ENCODE measurements at places on chromosomes 13 and 19.

GRCh38 chr13:110390567-110390966 lies 83.5 kb downstream of the COL4A2 start:
- DNase-seq, result no peak

- no peak for DNase-seq
These were observed 93.2 kb downstream of the FRY start for GRCh38 chr13:32124743-32125142.

GRCh38 chr13:61275736-61276135 lies 139.9 kb downstream of the PCDH20 start:
- DNase-seq, result no peak

DNA sequence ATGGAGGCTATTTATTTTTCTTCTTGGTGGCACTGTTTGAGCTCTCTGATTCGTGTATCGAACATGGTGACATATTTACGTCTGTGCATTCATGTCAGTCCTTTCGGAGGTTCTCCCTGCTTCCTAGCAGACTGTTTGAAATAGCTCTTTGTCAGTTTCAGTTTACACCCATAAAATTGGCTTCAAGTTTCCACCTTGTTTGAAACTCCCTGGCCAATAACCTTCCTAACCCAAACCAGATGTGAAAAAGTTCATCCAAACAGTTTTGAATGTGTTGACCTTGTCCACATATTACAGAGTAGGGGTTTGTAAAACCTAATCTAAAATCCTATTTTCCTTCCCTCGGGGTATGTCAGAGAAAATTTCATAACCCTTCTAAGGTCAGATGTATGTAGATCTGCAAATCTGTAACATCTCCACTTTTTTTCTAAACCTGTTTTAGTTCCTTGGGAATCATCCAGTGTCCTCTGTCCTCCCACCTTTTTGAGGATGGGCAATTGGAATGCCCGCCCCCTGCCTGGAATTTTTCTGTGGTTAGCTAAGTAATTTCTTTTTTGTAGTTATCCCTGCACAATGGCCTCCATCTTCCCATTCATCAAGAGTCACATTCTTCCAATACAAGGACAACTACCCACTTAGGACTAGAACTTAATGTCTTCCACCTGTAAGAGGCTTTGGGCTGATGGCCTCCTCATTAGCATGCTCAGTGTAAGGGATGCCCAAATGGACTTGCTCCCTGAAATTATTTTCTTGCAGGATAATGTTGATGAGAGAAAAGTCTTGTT lies 499.8 kb downstream of the GPC6 start:
- DNase-seq, result no peak

GRCh38 chr19:17289489-17289888 lies 7.8 kb downstream of the ANKLE1 start:
- no peak for DNase-seq

DNA sequence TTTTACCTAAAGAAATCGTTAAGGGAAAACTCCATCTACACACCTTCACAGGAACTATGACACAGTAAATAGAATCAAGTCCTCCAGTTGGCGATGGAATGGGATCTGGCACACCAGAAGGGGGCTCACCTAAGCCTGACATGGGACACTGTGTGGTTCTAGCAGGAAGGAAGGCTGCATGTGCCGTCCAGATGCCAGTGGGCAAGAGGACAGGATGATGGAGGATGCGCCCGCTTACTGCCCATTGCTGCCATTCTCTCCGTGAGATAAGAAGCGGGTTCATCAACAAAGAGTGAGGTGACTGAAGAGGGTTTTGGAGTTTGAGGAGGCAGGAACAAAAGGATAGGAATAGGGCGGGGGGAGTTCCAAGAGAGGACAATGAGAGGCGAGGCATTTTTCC lies 2.9 kb upstream of the CYP2F1 start:
- no peak for DNase-seq

DNA sequence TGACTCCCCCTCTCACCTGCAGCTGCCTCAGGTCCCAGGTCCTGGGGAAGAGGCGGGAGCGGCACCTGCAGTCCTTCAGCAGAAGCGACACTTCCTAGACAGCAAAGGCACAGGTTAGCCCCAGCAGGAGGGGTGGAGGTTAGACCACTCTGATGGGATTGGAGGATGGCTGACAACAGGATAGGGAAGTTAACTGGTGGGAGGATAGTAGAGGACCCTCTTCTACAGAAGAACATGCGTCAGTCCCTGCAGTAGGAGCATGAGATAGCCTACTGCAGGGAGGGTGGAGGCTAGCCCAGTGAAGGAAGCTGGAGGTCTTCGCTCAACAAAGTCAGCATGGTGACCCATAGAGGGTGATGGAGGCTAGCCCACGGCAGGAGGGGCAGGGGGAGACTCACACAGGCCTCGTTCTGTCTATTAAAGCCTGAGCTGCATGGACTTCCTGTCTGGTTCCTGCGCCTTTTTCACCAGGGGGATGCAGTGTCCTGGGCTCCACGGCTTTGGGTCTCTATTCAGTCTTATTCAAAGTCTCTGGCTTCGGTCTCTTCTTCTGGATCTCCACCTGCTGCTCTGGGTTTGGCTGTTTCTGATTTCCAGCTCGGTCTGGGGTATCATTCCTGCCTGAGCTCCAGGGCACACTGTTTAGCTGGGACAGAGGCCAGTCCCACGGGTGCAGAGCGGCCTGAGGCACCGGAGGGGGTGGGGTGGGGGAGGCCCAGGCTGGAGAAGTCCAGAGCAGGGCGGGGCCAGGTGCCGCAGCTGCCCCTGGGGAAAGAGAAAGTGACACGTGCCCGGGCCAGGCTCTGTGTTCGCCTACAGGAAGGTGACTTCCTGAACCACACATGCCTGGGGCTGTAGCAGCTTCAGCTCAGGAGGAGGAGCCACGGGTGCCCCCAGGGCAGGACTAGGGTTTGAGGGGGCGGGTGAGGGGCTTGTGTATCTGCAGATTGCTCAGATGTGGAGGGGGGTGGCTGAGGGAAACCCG lies 7.3 kb downstream of the IFNL3 start:
- DNase-seq, result no peak

- no peak for DNase-seq
These were observed 128.3 kb upstream of the SPATA13 start for GRCh38 chr13:24032252-24032651.

GRCh38 chr13:40624383-40624782 lies 42.1 kb downstream of the FOXO1 start:
- DNase-seq, result no peak

- no peak for DNase-seq
These were observed 140.5 kb downstream of the SLC7A1 start for GRCh38 chr13:29454931-29455481.

- DNase-seq, result no peak
These were observed 6.0 kb upstream of the TNFSF11 start for GRCh38 chr13:42567906-42568305.

DNA sequence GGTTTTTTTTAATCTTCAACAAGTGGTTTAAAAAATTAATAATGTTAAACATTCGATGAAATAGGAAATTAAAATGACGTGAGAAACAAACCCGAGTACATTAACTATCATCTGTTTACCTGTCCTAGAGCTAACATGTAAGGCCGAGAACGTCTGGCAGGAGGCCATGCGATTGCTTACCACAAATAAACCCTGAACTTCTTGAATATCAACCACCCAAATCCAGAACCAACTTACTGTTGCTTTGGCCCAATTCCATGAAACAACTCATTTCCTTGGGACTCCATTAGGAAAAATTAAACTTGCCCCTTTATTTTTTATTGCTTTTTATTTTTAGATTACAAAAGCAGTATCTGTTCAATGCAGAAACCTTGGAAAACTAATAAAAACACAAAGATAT lies 228.9 kb upstream of the IRS2 start:
- no peak for DNase-seq

GRCh38 chr19:50494186-50495019 lies 16.6 kb downstream of the JOSD2 start:
- no peak for DNase-seq

DNA sequence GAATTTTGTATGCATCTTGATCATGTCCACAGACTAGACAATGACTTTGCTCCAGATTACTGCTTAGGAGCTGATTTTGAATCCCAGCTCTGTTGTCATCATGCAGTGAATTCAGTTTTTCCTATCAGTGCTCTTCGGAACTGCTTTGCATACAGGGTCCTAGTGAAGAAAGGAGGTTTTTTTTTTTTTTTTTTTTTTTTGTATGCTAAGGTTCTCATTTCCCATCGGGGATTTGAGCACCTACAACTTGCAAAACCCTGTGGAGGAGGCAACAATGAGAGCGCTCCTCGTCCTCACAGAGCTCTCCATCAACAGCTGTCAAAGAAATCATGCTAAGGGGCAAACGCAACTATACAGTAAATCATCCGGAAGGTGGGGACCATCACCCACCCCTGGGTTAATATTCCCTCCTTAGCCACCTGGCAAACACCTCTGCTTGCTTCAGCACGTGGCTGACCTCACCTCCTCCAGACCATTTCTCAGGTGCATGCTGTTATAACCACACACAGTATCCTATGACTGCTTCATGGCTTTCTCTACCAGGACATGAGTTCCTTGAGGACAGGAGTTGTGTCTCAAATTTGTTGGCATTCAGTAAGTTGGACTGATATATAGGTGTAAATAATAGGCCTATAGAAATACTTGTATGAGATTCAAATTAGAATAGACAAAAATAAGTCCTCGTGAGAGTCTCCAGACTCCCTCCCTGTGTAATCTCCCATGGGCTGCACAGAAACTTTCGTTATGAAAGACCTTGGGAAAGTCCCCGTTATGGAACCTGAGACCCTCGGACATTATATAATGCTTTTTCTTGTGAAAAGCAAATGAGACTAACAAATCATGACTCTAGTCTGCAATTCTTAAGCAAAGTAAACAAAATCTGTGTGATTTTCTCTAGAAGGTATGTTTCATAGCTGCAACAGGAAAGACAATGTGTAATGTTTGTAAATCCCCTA lies 113.8 kb downstream of the KATNAL1 start:
- no peak for DNase-seq

DNA sequence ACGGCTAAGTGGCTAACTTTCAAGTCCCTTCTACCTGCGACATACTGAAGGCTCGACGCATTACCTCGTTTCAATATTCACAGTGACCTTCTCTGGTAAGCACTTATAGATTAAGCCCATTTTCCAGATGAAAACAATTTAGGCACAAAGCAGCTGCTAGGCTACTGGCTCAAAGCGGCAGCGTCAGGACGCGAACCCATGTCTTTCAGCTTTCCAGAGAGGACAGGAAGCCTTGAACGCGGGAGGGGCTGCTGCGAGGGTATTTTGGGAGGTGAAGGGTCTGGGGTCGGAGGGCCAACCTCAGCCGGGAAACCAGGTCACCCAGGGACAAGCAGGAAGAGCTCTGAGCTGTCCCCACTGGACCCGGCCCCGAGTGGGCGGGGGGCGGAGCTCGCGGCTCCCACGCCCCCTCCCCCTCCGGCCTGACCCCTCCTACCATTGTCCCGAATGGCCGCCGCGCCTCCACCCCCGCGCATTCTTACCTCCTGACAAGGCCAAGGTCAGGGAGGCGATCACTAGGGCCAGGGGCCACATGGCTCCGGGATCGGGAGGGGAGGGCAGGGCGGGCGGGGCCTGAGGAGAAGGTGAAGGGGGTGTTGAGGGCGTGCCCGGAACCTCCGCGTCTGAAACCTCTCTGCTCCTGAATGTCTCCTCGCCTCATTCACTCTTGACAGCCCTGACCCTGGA lies at the start of gene KLK13:
KLK13 (minus strand) TSS at position 559 of the 687 bp plus-strand sequence; CDS start at position 534, 25 bp downstream.
- DNase-seq, result no peak
